ENCODE measurements at places on chromosomes 12 and 14. TPM values are rescaled to one million over a fixed set of nuclear protein-coding genes. Genes with fewer than 3 reads are reported as not detected.

The TMEM179 gene
- total RNA-seq, result 4.3 TPM

The KRT3 gene
- total RNA-seq, result not detected

The TEX52 gene
- not detected for total RNA-seq

The OR6C74 gene
- not detected for total RNA-seq

The ITPR2 gene
- total RNA-seq, result 39.6 TPM

The SIX4 gene
- total RNA-seq, result 6.7 TPM

The TMEM233 gene
- not detected for total RNA-seq

The TAS2R13 gene
- total RNA-seq, result 3.2 TPM
